GM23338 (cell line): ENCODE measurements at places on chromosomes 4 and X. TPM values are rescaled to one million over a fixed set of nuclear protein-coding genes. Genes with fewer than 3 reads are reported as not detected.
A peak's percentile ranks its signal among the peaks of the same experiment; 100 is the strongest.

DNA sequence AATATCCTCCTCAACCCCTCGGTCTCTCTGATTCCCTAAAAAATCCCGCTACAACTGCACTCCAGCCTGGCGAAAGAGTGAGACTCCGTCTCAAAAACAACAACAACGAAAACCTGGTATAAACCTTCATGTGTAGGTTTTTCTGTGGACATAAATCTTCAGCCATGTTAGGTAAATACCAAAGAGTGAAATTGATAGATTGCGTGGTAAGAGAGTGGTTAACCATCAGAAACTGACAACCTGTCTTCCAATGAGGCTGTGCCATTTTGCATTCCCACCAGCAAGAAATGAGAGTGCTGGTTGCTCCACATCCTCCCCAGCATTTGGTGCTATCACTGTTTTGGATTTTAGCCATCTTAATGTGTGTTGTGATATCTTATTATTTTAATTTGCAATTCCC lies 10.9 kb downstream of the TBC1D19 start:
- no peak for DNase-seq

DNA sequence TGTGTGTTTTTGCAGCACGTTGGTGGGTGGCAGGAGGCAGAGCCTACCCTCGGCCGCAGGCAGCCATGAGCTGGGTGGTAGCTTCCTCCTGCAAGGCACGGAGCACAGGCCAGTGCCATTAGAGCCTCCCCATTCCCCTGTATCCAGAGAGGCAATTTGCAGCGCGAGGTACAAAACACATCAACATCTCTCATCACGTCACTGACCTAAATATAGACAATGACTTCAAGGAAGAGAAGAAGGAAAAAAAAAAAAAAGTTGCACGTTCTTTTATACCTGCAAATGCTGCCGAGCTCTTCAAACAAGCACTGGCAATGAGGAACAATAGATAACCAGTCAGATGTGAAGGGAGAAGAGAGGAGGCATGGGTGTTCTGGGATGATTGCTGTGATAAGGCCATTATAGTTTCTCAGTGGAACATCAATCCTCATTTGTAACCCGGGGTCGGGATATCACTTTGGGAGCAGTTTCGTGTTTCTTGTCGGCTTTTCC lies 159.9 kb downstream of the MGST2 start:
- DNase-seq = no peak

GRCh38 chr4:147480891-147481576 lies at the start of gene EDNRA:
Gene EDNRA, plus strand, starts transcription at chr4:147481097. Its CDS starts 4,585 bp downstream, at chr4:147485682.
- peak; percentile 69 for DNase-seq

- DNase-seq = no peak
Observed at GRCh38 chr4:131638781-131639180, 1510.3 kb upstream of the PCDH10 start.

DNA sequence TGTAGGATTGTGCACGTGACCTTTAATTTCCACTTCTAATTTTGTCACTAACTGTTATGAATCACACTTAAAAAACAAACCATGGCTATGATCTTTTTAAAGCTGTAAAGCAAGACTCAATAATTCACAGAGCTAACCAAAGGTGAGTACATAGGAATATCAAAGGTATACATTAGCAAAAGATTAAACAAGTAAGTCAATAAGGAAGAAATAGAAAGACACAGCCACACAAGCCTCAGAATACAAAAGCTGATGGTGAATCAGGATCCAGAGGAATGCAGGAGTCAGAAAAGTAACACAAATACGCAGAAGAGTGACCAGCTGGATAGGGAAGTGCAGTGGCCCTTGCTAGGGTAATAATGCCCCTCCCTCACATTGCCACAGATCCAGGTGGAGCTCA lies 943.6 kb downstream of the DMD start:
- no peak for DNase-seq

DNA sequence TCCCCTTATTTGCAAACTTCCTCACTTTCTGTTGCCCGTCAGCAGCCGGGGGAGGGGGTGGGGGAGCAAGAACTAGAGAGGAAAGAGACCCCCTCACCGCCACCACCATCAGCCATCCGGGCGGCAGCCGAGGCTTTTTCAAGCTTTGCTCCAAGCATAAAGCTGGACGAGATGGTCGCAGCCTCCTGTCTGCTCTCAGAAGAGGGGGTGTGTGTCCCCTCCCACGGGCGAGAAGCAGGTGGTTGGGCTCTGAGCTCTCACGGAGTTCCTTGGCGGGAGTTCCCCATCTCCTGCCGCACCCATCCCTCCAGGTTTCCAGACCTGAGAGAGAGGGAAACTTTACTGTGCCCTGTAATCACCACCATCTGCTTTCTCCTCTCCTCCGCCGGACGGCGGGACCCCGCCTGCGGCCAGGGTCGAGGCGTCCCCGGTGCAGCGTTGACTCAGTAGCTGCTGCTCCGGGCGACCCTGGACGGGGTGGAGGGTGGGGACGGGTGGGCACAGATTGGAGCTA lies 4.7 kb upstream of the ARX start:
- DNase-seq = no peak

DNA sequence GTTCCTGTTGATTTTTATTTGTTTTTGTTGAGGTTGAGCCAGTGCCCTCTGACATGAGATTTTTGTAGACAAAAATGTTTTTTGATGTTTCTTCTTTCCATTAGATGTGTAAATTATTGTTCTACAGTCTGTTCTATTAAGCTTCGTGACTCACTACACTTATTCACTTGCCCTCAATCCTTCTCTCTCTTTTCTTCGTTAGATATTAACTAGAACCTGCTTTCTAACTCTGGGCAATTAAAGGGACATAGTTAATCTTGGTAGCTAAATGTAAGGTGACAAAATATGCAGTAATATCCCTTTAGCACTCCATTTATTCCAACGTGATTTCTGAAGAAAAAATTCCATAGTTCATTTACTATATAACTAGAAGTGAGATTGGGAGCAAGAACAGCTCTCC lies 333.9 kb downstream of the PDHA2 start:
- DNase-seq = no peak

- no peak for DNase-seq
Observed at GRCh38 chr4:38563707-38564495, 100.1 kb upstream of the KLF3 start.

- no peak for DNase-seq
Observed at GRCh38 chr4:17448689-17449088, 63.2 kb downstream of the QDPR start.

DNA sequence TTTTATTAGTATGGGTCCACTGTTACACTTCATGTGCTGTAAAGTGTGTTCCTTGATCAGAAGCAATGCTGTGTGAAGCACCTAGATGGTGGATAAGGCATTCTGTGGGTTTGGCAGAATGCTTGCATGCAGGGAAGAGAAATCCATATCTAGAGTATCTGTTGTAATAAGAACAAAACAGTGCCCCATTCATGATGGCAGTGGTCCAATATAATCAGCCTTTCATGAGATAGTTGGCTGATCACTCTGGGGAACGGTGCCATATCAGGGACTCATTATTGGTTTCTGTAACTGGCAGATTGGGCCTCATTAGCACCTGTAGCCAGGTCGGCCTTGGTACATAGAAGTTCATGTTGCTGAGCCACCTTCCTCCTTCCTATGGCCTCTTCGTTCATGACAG lies 28.7 kb downstream of the STIM2 start:
- no peak for DNase-seq

Gene GC
- 0.21 TPM in 1 of 2 replicates, not detected in the other for total RNA-seq

- peak; percentile 49 for DNase-seq
Observed at GRCh38 chr4:148056879-148057278, 325.0 kb downstream of the ARHGAP10 start.

GRCh38 chr4:94457692-94458106 lies 6.0 kb downstream of the PDLIM5 start:
- peak; percentile 43 for DNase-seq
